ENCODE measurements at places on chromosomes 3 and 15. TPM values are rescaled to one million over a fixed set of nuclear protein-coding genes. Genes with fewer than 3 reads are reported as not detected.

Gene GPR176
- polyA plus RNA-seq, result 13.4 TPM

- no peak for DNase-seq
Observed at GRCh38 chr15:75346796-75347221, at the start of gene NEIL1. NEIL1 (plus strand) TSS chr15:75347039; CDS start chr15:75348906, 1,867 bp downstream.

DNA sequence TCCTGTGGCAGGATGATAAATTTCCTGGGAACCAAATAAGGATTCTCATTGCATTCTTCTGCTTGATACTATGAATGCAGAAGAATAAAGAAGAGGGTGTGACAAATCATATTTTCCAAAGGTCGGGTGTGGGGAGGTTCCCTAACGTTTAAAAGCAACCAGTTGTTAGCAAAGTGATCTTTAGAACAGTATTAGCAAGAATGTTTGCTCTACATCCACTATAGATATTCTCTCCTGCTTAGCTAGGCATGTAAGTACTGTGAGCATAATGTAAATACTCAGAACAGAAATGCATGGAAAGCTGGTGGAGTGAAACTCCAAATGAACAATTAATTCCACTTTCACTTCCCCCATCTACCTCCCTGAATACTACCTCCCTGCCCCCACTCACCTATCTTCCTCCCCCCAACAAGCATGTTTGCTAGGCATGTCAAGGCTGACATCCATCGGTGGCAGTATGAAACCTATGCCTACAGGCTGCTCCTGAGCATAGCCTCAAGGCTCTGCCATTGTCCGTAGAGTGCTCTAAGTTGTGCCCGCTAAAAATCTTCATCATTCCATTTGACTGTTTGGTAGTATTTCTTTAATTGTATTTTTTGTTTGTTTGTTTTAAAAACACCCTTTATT is 329.7 kb downstream of the TIGIT start:
- DNase-seq, result no peak

GRCh38 chr3:59940718-59941117 is 890.9 kb upstream of the CFAP20DC start:
- DNase-seq, result no peak

DNA sequence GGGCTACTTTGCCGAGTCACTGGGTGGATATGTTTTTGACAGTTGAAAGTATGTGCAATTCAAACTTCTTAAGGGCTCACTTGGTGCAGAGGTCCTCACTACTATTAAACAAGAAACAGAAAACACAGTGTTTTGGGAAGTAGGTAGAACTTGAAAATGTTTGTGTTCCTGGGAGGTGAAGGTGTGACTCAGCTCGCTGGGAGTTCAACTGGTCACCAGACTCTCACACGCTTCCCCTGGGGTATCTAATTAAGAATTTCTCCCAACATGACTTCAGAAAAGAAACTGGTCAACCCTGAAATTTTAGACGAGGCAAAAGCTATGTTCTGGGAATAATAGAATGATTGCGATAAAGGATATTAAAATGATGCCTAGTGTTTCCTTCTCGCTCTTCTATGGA is 1039.8 kb upstream of the SEMA6D start:
- DNase-seq, result no peak

- no peak for DNase-seq
Observed at GRCh38 chr3:152703245-152703890, 131.6 kb upstream of the P2RY1 start.

Gene MCTP2
- 26.4 TPM for polyA plus RNA-seq

Gene SLC22A14
- polyA plus RNA-seq, result 0.10 TPM

Gene XIRP1
- polyA plus RNA-seq, result 0.20 TPM

DNA sequence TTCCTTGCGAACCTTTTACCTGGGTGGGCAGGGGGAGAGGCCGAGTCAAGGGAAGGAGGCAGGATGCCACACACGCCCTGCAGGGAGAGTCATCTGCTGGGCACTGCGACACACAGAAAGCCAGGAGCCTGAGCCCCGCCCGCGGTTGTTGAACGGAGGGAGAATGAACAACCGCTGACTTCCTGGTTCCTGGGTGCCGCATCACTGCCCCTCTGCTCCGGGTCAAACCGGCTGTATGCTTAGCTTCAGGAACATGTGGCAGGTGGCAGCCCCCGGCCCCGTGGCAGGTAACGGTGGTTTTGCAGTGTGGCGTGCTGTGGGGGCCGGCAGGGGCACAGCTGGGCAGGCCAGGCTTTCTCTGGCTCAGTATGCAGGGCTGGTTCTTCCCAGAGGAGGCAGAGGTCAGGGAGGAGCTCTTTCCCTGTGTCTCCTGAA is 33.4 kb downstream of the APBA2 start:
- no peak for DNase-seq

Gene IL16
- 7.1 TPM for polyA plus RNA-seq
